ENCODE measurements at places on chromosomes 2 and 18.

- DNase-seq = peak; percentile 87
These were observed 48.6 kb downstream of the RPIA start for GRCh38 chr2:88739985-88740600.

DNA sequence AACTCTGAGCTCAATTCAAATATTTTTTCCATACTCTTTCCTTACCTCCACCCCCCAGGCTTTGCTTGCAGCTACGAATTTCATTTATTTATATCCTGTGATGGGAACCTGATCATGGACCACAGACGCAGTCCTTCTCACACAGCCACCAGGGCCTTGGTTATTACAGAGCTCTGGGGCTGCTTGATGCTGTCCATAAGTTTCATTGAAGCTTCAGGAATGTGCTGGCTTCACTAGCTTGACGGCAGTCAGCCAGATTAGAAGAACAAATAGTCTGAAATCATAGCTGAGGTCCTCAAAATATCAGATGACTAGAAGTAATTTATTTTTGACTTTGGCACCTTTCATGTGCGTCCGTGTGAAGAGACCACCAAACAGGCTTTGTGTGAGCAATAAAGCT, 104.9 kb downstream of the VWA3B start:
- DNase-seq = no peak

GRCh38 chr2:35033748-35034147, 1321.8 kb upstream of the CRIM1 start:
- DNase-seq = no peak

DNA sequence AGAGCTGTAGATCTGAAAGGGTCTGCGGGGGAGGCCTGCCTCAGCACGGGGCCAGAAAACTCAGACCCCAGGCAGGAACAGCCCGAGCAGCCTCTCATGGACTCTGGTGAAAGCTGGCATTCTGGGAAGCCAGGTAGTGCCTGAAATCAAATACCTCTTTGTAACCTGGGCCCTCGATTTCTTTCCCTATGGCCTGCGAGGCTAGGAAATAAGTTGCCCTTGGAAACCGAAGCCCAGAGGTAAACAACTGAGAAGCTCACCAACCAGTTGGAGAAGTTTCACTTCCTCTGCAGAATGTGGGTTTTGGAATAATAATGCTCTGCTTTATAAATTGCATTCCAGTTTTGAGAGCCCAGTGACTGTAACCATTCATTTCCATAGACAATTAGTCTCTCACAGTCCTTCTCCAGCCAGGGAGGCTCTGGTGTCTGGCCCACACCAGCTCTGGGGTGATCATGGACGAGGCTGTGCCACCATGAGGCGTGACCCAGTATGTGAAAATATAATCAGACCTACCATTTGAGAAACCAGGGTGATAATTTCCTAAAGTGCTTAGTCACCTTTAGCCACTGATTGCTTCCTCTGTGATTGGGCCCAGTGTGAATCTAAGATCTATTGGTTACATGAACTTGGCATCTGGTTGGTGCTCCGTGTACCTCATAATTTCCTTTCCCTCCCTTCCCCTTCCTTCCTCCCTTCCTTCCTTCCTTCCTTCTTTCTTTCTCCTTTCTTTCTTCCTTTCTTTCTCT, 133.1 kb upstream of the PELI1 start:
- DNase-seq = no peak

GRCh38 chr2:4882421-4882820, 809.8 kb upstream of the SOX11 start:
- no peak for DNase-seq

GRCh38 chr2:172087207-172087779, 2.0 kb downstream of the DLX1 start:
- DNase-seq = no peak

GRCh38 chr2:199100326-199101110, 357.2 kb downstream of the SATB2 start:
- no peak for DNase-seq

DNA sequence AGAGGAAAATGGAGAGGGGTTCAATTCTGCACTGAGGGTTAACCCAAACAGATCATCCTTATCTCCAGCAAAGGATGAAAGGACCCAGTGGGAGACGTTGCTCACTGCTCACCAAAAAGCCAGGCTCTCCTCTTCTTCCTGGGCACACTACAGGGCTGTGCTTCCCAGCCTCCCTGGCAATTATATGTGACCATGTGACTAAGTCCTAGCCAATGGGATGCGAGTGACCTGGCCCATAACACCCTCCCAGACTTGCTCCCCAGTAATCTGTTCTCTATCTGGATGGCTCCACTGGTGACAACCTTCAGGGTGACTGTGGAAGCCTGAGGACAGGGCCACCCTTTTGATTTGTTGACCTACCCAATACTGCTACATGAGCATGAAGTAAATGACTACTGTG, 10.9 kb upstream of the PRKCE start:
- DNase-seq = no peak

GRCh38 chr2:231280846-231281245, 82.4 kb downstream of the ARMC9 start:
- DNase-seq = no peak

DNA sequence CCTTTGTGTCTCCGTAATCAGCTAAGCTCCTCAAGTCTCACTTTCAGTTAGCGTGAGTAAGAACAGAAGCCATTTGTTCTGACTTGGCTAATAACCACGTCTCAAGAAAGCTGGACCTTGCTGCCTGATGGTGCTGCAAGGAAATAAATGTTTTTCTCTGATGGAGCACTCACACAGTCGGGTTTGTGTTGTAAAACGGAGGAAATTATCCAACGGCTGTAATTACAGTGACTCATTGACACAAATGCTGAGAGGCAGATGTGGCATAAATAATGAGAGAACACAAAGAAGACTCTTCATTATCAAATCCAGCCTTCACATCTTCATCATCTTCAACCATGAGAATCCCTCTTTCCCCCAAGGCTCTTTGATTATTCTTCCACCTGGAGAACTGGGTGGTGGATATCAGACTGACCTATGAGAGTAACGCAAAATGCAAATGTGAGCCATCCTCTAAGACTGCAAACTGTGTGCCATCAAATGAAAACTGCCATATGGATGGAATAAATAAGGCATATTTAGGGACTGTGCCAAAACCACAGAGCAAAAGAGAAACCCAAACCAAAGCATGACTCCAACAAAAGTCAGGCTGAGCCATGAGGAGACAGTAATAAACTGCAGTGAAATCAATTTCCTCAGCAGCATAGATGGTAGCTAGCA, 252.6 kb downstream of the RND3 start:
- DNase-seq = no peak

- DNase-seq = no peak
These were observed 39.3 kb upstream of the SERPINB2 start for GRCh38 chr18:63848159-63848558.

DNA sequence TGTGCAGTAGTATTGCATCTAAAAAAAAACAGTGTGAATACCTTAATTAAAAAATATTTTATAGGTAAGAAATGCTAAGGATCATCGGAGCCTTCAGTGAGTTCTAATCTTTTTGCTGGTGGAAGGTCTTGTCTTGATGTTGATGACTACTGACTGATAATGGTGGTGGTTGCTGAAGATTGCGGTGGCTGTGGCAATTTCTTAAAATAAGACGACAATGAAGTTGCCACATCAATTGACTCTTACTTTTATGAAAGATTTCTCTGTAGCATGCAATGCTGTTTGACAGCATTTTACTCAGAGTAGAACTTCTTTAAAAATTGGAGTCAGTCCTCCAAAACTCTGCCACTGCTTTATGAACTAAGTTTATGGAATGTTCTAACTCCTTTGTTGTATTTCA, 36.2 kb downstream of the GLS start:
- DNase-seq = no peak

DNA sequence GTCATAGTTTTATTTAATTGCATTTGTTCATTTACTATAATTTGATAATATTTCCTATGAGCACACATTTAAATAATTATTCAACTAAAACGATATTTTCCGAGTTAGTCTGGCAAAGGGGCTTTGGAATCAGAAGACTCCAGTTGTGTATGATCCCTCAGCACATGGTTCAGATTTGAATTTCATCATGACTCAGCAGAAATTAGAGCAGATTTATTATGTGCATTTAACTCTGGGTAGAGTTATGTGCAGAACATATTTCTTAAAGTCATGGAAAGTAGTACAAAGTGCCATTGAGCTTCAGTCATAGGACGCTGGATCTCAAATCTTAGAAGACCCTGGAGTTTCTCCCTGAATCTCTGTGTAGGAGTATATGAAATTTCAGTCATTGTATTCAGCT, 106.7 kb downstream of the ADCYAP1 start:
- DNase-seq = no peak

DNA sequence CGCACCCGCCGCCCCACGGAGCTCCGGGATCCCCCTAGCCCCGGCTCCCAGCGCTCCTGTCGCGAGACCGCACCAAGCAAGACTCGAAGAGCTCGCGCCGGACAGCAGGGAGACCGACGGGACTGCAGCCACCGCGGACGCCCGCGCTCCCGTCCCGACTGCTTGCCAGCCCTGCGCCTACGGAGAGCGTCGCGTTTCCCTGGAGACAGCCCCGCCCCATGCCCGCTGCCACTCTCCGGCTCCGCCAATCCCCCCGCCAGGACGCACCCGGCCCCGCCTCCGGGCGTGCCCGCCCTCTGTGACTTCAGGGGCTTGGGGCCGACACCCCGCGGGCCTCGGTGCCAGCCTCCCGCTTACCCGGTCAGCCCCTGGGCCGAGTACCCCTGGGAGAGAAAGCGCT, at the start of gene ANKMY1:
Gene ANKMY1 (minus strand): TSS at position 181 of the 400 bp plus-strand sequence. CDS start 653 bp downstream, outside the sequence.
- DNase-seq = peak; percentile 73

- peak; percentile 36 for DNase-seq
These were observed 62.7 kb upstream of the NFU1 start for GRCh38 chr2:69499966-69500365.

GRCh38 chr2:105540642-105541041, 141.8 kb upstream of the FHL2 start:
- no peak for DNase-seq

- no peak for DNase-seq
These were observed 1.2 kb upstream of the PER2 start for GRCh38 chr2:238289574-238289973.

DNA sequence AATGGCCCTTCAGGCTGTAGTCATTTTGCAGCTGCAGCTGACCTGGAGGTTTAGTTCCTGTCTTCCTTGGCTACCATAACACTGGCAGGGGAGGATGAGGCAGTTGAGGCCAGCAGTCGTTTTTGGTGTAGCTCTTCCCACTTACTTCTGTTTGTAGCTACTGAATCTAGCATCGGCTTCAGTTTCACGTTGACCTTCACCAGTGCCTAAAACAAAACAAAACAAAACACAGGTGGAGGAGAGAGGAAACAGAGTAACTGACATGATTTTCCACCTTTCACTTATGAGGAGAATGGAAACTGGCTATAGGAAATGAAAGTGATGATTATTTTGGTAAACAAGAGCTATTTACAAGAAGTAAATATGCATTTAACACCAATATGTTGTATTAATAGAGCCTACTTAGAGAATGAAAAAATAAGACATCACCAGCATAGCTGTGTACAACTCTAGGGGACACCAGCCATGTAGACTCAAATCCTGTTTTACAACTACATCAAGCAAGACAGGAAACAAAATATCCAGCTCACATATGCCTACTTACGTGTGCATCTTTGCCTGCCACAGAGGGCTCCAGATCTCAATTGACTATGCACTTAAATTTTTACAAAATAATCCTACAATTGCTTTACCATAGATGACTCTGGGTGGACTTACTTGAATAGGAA, 236.9 kb downstream of the AGPS start:
- no peak for DNase-seq

- DNase-seq = no peak
These were observed 30.9 kb upstream of the OSBPL6 start for GRCh38 chr2:178163395-178163794.

DNA sequence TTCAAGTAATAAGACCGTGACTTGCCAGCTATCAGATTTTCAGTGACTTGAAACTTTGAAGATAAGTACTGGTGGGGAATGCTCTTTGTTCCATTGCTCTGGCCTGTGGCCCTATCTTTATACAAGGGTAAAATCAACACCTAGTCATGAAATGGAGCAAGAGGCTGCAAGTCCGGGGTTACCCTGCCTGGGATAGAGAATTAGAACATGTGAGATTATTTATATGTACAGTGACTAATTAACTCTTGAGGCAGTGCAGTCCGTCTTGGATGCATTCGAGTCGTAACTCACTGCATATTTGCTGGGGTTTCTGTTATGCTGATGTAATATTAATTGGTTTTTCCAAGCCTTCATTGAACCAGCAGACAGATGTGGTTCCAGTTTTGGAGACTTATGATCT, 105.8 kb upstream of the LYPD6 start:
- DNase-seq = no peak

- no peak for DNase-seq
These were observed 530.7 kb downstream of the ZNF804A start for GRCh38 chr2:185128996-185129395.

GRCh38 chr18:3454365-3455089, 4.6 kb downstream of the TGIF1 start:
- DNase-seq = peak; percentile 31

- DNase-seq = no peak
These were observed 289.3 kb upstream of the TANK start for GRCh38 chr2:160870729-160871465.

- DNase-seq = no peak
These were observed 5.5 kb downstream of the GCKR start for GRCh38 chr2:27502142-27502541.

DNA sequence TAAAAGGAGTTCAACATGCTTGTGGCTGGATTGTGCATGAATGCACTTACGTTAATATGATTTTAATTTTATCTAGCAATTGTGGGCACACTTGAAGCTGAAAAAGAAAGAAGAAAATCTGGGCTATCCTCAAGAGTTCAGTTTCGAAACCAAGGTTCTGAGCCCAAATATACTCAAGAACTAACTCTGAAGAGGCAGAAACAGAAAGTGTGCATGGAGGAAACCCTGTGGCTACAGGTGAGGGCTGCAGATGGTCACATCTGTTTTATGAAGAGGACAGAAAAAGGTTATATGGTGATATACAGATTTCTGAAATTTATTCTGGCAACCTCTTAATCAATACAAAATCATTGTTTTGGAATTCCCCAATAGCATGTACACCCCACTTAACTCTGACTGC, 57.3 kb downstream of the ITGA6 start:
- DNase-seq = no peak

DNA sequence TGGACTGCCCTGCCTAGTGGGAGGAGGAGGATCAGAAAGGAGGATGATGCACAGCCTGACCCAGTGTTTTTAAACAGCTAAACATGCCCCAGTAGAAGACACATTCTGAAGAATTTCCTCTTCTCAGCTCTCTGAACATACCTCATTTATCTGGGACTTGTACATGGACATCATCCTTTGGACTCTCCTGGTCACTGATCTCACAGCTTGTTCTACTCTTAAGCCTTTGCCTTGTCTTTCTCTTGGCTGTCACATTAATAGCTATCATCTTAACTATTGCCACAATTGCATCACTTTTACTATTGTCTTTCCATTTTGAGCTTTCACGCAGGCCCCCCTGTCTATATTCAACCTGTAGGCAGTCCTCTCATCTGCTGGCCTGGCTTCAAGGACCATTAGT, 42.0 kb upstream of the PGAP1 start:
- no peak for DNase-seq

GRCh38 chr18:61025596-61025995, 307.6 kb upstream of the CDH20 start:
- DNase-seq = no peak

GRCh38 chr18:23012249-23012648, 79.1 kb downstream of the RBBP8 start:
- no peak for DNase-seq

All from activated naive CD4-positive, alpha-beta T cell treated with anti-CD3 and anti-CD28 coated beads for 36 hours (primary cell).